ENCODE measurements at places on chromosomes 12 and 14. TPM values are rescaled to one million over a fixed set of nuclear protein-coding genes. Genes with fewer than 3 reads are reported as not detected.

Gene DAO
- not detected for total RNA-seq

GRCh38 chr12:59698600-59698999 lies 102.8 kb downstream of the SLC16A7 start:
- no peaks in the 10 kb centered on the region for H3K4me1 ChIP-seq
- no peak overlapping the region for H3K27ac ChIP-seq
- no peaks in the 10 kb centered on the region for H3K36me3 ChIP-seq

GRCh38 chr14:88901189-88901588 lies 76.7 kb downstream of the TTC8 start:
- H3K27ac ChIP-seq, result no peak overlapping the region
- H3K27me3 ChIP-seq, result peaks cover 4% of the 10 kb centered on the region
- H3K4me1 ChIP-seq, result no peaks in the 10 kb centered on the region
- no peaks in the 10 kb centered on the region for H3K36me3 ChIP-seq
- no peak overlapping the region for H3K4me3 ChIP-seq

DNA sequence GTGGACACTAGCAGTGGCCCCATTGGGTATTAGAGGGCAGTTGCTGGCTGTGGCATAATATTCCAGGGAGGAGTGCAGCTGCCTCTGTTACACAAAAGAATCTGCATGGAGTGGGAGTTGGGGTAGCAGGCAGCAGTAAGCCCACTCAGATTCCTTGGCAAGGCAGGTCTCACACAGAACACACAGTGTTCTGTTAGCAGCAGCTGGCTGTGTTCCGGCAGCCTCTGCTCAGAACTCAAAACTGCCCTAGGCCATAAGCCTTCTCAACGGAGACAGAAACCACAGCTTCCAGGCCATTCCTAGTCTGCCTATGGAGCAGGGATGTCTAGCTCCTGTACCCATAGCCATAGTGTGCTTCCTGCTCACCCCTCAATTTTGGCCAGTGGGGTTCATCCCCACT lies 1085.4 kb downstream of the SLC6A15 start:
- no peaks in the 10 kb centered on the region for H3K4me1 ChIP-seq
- no peak overlapping the region for H3K4me3 ChIP-seq
- H3K36me3 ChIP-seq, result no peaks in the 10 kb centered on the region
- H3K27me3 ChIP-seq, result no peaks in the 10 kb centered on the region
- no peak for DNase-seq

DNA sequence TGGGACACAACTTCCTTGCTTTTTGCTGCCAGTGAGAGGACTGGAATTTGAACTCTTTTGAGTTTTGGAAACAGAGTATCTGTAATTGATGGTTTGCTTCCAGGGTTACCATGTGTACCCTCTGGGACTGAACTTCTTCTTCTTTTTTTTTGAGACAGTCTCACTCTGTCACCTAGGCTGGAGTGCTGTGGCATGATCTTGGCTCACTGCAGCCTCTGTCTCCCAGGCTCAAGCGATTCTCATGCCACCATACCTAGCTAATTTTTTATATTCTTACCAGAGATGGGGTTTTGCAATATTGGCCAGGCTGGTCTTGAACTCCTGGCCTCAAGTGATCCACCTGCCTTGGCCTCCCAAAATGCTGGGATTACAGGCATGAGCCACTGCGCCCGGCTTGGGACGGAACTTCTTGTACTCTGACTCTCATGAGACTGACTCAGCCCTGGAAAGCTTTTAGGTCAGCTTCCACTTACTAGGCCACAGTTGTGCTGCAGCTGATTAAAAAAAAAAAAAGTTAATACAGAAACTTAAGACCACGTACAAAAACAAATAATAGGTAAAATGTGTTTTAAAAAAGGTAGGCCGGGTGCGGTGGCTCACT lies 15.8 kb downstream of the SEL1L start:
- H3K27me3 ChIP-seq, result no peaks in the 10 kb centered on the region
- H3K4me1 ChIP-seq, result peaks cover 26% of the 10 kb centered on the region
- H3K36me3 ChIP-seq, result peaks cover 65% of the 10 kb centered on the region
- H3K4me3 ChIP-seq, result no peak overlapping the region
- H3K27ac ChIP-seq, result no peak overlapping the region
- no peak for DNase-seq

DNA sequence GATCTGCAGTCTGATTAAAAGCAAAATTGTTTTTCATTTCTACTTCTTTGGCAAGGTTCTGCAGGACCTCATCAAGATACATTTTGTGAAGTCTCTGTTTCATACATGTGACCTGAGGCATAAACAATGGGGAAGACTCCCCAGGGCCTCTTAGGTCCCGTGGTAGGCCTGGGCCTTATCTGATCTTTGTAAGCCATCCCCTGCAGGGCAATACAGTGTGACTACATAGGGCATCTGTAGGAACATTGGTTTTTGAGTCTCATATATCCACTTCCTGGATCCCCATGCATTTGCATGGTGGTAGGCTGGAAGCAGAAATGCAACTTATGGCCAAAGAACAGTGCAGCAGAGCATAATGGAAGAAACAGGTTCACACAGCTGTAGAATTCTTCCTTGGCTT lies 6.0 kb downstream of the FAR2 start:
- peaks cover 18% of the 10 kb centered on the region for H3K27me3 ChIP-seq
- no peak overlapping the region for H3K4me3 ChIP-seq
- DNase-seq, result no peak
- H3K27ac ChIP-seq, result no peak overlapping the region
- H3K36me3 ChIP-seq, result peaks cover 2% of the 10 kb centered on the region
- peaks cover 11% of the 10 kb centered on the region for H3K4me1 ChIP-seq

Gene TEX22
- 6.4 TPM for total RNA-seq

- no peak overlapping the region for H3K4me3 ChIP-seq
- peaks cover 26% of the 10 kb centered on the region for H3K36me3 ChIP-seq
- H3K4me1 ChIP-seq, result peaks cover 1% of the 10 kb centered on the region
- DNase-seq, result no peak
- no peak overlapping the region for H3K27ac ChIP-seq
Observed at GRCh38 chr12:48125985-48126384, 6.8 kb downstream of the PFKM start.

Gene FGF23
- total RNA-seq, result not detected

DNA sequence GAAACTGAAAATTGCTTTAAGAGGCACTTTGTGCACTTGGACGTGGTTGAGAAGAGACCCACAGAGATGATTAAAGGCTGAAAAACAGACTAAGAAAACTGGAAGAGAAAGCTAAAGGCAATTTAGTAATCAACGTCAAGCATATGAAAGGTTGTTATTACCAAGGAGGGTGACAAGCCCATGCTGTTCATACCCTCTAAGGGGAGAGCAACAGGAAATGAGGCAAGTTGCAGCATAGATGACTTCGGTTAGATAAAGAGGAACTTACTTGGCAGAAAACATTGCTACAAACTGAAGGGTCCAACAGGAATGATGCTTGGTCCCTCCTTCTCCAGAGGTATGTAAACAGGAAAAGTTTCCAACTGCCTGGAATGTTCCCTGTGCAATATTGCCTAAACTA lies 107.8 kb downstream of the DUSP6 start:
- peak overlapping the region; percentile 84 for H3K27ac ChIP-seq
- H3K36me3 ChIP-seq, result peaks cover 20% of the 10 kb centered on the region
- H3K4me3 ChIP-seq, result peak overlapping the region; percentile 52
- H3K4me1 ChIP-seq, result peaks cover 45% of the 10 kb centered on the region
- no peaks in the 10 kb centered on the region for H3K27me3 ChIP-seq

Gene LRIG3
- not detected for total RNA-seq

- H3K4me1 ChIP-seq, result peaks cover 4% of the 10 kb centered on the region
- H3K36me3 ChIP-seq, result no peaks in the 10 kb centered on the region
- peak; percentile 66 for DNase-seq
- H3K4me3 ChIP-seq, result no peak overlapping the region
- no peak overlapping the region for H3K27ac ChIP-seq
Observed at GRCh38 chr12:52214421-52214802, 18.6 kb upstream of the KRT7 start.

Gene EIF2S3B
- 0.62 TPM for total RNA-seq

Gene MGP
- not detected for total RNA-seq

DNA sequence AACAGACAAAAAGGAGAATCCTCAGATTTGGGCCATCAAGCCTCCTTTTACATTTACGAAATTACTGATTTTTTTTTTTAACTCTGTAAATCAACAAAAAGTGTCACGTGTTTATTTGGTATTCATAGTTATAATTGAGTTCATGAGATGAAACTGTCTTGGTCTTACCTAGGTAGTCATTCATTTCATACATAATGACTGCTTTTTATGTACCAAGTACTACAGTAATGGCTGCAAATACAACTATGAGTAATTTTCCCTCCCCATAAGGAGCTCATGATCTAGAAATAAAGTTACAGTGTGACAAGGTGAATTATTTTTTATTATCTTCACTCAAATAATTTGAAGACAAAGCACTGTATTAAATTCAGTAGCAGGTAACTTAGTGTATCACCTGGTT lies 6.4 kb upstream of the TBK1 start:
- H3K4me1 ChIP-seq, result peaks cover 14% of the 10 kb centered on the region
- no peak for DNase-seq
- H3K4me3 ChIP-seq, result no peak overlapping the region
- no peak overlapping the region for H3K27ac ChIP-seq
- peaks cover 57% of the 10 kb centered on the region for H3K36me3 ChIP-seq
- no peaks in the 10 kb centered on the region for H3K27me3 ChIP-seq

Gene PLA2G1B
- not detected for total RNA-seq

Gene ATF1
- total RNA-seq, result 66.0 TPM

Gene MARK3
- total RNA-seq, result 89.7 TPM

DNA sequence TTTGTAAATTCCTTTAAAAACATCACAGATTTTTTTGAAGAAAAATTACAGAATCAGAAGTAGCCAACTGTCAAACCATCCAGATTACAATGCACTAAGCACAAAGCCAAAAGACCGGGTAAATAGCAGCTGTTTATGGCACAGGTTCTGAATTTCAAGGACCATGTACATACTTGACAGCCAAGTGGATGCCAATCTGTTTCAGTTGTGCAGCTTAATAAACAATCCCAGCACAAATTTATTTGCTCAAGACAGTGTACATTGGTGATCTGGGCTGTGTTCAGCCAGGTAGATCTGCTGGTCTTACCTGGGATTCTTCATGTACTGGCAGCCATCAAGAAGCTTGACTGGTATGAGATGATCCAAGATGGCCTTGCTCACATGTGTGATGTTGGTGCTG lies 229.8 kb upstream of the FLRT2 start:
- H3K4me3 ChIP-seq, result no peak overlapping the region
- no peak for DNase-seq
- no peaks in the 10 kb centered on the region for H3K27me3 ChIP-seq
- no peaks in the 10 kb centered on the region for H3K4me1 ChIP-seq
- H3K27ac ChIP-seq, result no peak overlapping the region

DNA sequence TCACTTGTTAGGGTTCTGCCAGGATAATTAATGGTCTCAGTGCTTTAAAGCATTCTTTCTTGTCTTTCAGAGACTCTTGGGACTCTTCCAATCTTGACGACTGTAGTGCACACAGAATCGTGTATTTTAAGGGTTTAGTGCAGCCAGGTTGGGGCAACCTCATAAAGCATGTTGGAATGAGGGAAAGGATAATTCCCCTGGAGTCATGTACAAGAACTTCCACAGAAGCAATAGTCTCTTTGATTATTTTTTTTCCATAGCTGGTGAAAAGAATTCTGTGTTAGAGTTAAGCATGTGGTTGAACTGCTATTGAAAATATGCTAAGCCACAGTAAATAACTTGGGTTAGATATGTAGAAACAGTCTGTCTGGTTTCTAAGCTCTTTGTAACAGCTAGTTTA lies 246.8 kb upstream of the DAAM1 start:
- no peaks in the 10 kb centered on the region for H3K4me1 ChIP-seq
- no peaks in the 10 kb centered on the region for H3K36me3 ChIP-seq
- no peak for DNase-seq
- H3K4me3 ChIP-seq, result no peak overlapping the region
- no peaks in the 10 kb centered on the region for H3K27me3 ChIP-seq
- H3K27ac ChIP-seq, result no peak overlapping the region

DNA sequence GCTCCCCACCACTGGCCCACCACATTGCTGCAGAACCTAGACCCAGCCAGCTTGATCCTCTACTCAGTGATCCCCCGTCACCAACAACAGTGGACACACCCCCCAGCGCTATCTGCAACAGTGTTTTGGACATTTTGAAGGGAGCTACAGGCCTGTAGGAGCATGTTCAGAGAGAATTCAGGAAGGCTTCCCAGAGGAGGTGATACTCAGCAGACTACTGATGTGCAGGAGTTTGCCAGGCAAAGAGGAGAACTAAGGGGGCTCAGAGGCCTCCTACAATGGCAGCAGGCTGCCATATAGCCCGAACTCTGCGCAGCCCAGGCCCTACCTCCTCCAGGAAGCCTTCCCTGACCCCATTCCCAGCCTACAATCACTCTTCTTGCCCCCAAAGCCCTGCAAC lies 70.0 kb downstream of the SYNE3 start:
- no peaks in the 10 kb centered on the region for H3K27me3 ChIP-seq
- peak overlapping the region; percentile 15 for H3K27ac ChIP-seq
- DNase-seq, result no peak
- H3K4me1 ChIP-seq, result peaks cover 3% of the 10 kb centered on the region
- H3K36me3 ChIP-seq, result peaks cover 58% of the 10 kb centered on the region

Gene ALKBH2
- total RNA-seq, result 46.2 TPM

DNA sequence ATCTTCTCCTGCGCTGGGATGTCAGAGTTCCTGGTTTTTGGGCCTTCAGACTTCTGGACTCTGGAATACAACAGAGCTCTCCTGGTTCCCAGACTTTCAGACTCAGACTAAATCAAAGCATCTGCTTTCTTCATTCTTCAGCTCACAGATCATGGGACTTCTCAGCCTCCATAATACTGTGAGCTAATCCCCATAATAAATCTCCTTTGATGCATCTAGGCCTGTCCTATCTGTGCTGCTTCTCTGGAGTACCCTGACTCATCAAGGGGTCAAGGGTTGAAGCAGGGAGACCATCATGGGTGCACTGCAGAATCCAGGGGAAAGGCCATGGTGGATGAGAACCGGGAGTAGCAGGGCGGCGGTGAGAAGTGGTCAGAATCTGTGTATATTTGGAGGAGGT lies 1094.1 kb upstream of the TMEM132C start:
- no peaks in the 10 kb centered on the region for H3K36me3 ChIP-seq
- H3K4me3 ChIP-seq, result no peak overlapping the region
- H3K27me3 ChIP-seq, result peaks cover 5% of the 10 kb centered on the region
- H3K27ac ChIP-seq, result no peak overlapping the region

Gene CLEC4A
- total RNA-seq, result 1.5 TPM

- H3K4me1 ChIP-seq, result no peaks in the 10 kb centered on the region
- no peak overlapping the region for H3K27ac ChIP-seq
- no peak overlapping the region for H3K4me3 ChIP-seq
- H3K36me3 ChIP-seq, result no peaks in the 10 kb centered on the region
- peaks cover 6% of the 10 kb centered on the region for H3K27me3 ChIP-seq
Observed at GRCh38 chr14:103071544-103072251, 12.3 kb upstream of the LBHD2 start.

- H3K36me3 ChIP-seq, result no peaks in the 10 kb centered on the region
- DNase-seq, result no peak
- no peaks in the 10 kb centered on the region for H3K27me3 ChIP-seq
- no peak overlapping the region for H3K4me3 ChIP-seq
Observed at GRCh38 chr14:104249089-104249488, 110.7 kb downstream of the KIF26A start.

- H3K27ac ChIP-seq, result no peak overlapping the region
- no peak overlapping the region for H3K4me3 ChIP-seq
- H3K27me3 ChIP-seq, result peaks cover 6% of the 10 kb centered on the region
- H3K36me3 ChIP-seq, result no peaks in the 10 kb centered on the region
- H3K4me1 ChIP-seq, result peaks cover 5% of the 10 kb centered on the region
Observed at GRCh38 chr12:109844091-109844490, 10.9 kb upstream of the TRPV4 start.
